Stimulated activated CD8-positive, alpha-beta memory T cell treated with anti-CD3 and anti-CD28 coated beads, Interleukin-2, amount 100 ng/mL, for 48 hours (primary cell): ENCODE measurements at places on chromosomes 13 and 19.

DNA sequence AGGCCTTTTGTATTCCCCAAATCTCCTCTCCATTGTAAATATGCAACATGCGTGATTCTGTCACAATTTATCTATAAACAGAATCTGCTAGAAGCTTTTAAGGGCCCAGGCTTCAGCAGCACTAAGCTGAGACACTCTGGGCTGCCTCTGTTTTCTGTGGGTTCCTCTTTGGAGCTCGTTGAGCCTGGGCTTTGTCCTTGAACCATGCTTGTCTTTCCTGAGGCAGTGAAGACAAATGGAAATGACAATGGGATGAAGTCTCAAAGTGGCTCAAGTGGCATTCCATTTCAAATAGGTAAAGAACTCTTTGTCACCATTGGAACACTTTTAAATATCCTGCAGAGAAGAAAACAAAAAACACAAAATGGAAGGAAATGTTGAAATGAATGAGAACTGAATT lies 40.3 kb downstream of the RASL11A start:
- no peak for DNase-seq

DNA sequence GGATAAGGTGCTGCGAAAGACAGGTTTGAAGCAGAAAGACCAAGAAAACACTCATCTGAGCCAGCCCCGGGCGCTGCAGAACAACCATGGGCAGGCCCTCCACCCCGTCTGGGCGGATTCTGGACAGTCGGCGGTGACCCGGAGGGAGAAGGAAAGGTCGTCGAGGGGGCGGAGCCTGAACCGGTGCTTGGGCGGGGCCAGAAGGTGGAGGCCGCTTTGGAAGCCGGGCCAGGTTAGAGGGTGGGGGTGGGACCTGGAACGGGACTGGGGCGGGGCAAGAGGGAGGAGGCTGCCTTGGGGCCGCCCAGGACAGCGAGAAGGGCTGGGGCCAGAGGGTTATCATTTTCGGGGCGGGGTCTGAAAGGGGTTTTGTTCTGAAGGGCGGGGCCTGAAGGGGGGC lies 5.0 kb upstream of the ZNF765 start:
- no peak for DNase-seq

- no peak for DNase-seq
These were observed 72.9 kb downstream of the ARHGEF7 start for GRCh38 chr13:111187960-111188541.

DNA sequence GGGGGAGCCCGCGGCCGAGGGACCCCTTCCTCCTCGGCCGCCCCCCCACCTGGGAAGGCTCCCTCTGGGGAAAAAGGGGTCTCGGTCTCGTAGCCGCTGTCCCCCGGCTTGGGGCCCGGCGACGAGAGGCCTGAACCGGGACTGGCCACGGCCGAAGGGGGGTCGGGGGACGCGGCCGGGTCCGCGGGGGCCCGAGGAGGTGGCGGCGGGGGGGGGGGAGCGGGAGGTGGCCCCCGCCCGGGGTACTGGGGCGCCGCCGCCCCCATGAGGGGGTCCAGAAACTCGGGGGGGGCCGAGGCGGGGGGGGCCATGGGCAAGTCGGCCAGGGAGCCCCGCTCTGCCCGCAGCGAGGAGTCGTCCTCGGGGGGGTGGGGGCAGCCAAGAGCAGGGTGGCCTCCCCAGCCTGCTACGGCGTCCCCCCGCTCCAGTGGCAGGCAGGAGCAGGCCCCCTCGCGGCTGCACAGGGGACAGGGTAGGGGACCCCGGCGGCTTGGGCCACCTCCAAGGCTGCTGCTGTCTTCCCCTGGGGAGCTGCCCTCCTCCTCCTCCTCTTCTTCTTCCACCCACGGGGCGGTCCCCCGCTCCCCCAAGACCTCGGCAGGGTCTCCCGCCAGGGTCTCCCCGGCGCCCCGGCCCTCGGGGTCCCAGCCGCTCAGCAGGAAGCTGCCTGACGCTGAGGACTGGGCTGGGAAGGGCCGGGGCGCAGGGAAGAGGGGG lies 12.9 kb downstream of the LMTK3 start:
- no peak for DNase-seq

DNA sequence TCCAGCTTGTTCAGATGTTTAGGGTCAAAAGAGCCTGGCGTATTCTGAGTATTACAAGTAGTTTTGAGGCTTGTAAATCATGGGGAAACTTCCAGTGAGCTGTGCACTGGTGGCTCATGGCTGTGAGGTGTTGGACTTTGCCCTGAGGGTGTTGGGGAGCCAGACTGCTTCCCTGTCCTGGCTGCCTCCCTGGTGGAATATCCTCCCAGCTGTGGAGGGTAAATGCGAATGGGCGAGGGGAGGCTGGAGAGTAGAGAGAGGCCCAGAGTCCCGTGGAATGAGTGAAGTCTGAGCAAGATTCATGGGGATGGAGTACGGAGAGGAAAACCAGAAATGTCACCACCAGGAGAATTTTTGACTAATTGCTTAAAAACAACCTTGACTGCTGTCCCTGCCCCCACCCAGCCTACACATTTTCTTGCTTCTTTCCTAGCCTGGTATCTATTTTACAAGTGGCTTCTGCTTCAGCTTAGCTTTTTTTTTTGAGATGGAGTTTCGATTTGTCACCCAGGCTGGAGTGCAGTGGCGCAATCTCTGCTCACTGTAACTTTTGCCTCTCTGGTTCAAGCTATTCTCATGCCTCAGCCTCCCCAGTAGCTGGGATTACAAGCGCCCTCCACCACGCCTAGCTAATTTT lies 3.7 kb downstream of the SNRPA start:
- peak; percentile 42 for DNase-seq

- DNase-seq = no peak
These were observed 11.6 kb upstream of the RASA3 start for GRCh38 chr13:114143806-114144605.

DNA sequence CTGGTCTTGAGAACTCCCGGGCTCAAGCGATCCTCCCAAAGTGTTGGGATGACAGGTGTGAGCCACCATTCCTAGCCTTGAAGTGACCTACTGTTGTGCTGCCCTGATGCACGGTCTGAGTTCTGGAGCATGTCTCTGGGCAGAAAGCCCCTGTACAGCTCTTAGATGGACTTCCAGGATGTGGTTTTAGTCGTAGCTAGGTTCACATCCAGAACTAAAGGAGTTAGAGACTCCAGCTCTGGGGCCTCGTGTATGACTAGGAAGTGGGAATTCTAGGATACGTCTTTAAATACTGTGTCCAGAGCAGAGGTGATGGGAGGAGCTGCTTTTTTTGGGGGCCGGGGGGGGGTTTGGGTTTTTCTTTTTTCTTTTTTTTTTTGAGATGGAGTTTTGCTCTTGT lies 12.2 kb downstream of the UPF1 start:
- no peak for DNase-seq

DNA sequence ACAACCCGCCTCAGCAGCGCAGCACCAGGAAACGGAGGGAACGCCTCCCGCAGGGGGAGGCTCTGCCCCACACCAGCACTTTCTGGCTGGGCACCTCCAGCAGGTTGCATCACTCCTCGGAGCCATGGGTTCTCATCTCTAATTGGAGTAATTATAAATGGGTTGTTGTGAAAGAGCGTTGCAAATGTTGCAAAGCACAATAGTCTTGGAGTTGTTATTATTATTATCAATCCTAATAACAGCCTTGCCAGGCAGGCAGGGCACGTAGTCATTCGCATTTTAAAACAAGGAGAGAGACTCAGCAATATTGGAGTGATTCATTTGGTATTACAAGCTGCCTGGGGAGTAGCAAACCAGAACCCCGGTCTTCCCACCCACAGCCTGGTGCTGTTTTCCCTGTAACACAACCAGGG lies 108.6 kb upstream of the GJB6 start:
- no peak for DNase-seq

DNA sequence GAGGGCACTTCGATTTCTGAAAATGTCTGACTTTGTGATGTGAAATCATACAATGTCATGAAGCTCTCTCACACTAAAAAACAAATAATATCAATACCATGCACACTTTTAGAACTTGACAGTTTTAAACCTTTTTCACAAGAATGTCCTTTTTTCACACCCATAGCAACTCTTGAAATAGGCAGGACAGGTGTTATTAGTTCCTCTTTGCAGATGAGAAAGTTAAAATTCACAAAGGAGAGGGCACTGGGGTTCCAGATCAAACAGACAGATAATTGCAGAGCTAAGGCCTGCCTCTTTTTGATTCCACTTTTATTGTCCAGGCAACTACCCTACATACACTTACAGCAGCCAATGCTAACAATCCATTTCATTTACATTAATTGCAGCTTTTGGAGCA lies 142.8 kb downstream of the KLF12 start:
- DNase-seq = no peak

GRCh38 chr19:31274251-31275067 lies 74.8 kb downstream of the TSHZ3 start:
- DNase-seq = no peak

GRCh38 chr19:4034048-4035017 lies 26.8 kb downstream of the PIAS4 start:
- no peak for DNase-seq

GRCh38 chr13:24407844-24408243 lies 98.5 kb downstream of the C1QTNF9 start:
- no peak for DNase-seq

DNA sequence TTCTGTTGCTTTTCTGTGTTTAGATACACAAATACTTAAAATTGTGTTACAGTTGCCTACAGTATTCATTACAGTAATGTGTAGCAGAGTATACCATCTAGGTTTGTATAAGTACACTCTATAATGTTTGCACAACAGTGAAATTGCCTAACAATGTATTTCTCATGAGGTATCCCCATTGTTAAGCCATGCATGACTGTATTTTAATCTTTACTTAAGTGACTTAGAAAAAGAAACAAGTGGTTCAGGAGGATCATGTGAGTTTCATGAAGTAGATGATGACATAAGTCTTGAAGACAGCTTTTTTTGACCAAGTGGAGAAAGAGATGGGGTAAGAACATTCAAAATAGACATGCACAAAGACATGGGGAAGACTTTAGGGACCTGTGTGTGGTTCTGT lies 8.4 kb upstream of the KCTD4 start:
- no peak for DNase-seq

- DNase-seq = peak; percentile 26
These were observed 13.8 kb upstream of the EHD2 start for GRCh38 chr19:47699360-47699917.

DNA sequence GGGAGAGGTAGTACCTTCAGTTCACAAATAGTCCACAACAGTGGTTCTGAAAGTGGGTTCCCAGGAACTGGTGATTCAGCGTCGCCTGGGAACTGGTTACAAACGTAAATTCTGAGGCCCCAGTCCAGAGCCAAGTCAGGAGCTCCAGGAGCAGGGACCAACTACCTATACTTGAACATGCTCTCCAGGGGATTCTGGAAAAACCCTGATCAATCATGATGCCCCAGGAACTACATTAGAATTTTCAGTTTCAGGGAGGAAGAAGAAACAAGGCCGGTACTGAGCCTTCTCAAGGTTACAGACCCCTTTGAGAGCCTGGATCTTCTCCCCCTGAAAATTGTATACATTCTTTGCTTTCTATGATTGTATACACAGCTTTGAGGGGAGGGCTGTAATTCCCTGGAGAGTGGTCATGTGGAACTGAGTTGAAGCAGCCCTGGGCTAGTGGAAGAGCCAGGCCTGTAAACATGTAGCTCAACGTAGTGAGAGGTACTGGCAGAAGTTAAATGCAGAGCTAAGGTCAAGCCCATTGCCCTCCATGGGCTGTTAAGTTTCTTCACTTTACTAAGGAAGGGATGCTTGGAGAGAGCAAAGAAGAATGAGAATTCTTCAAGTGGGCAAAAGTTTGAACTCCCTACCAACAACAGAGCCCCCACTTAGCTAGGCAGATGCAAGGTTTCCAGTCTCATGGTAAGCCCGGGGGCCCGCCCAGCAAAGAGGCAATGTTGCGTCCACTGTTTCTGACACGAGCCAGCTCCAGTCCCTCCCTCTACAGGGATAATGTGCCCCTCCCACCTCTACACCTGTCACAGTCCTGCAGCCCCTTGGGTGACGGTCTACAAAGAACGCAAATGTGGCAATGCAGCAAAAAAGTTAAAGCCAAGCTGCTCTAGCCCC lies 17.0 kb downstream of the DOCK9 start:
- no peak for DNase-seq

DNA sequence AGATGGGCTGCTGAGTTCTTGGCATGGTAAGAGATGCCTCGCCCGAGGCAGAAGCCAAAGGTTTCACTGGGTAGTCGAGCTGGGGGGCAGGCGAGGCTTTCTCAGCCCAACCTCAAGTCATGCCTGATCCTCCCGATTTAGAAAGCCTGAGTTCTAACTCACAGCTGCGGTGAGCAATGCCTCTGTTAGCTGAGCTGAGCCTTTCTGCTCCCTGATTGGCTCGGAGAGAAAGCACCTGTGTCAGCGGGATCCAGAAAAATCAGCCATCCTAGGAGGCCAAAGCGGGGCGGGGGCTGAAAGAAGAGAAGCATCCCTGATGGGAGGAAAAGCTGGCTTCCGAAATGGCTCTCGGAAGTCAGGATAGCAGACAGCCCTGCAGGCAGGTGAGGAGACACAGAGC lies 44.7 kb downstream of the CACNA1A start:
- no peak for DNase-seq

- no peak for DNase-seq
These were observed 580 bp upstream of the TEKTIP1 start for GRCh38 chr19:3538258-3538929.

- no peak for DNase-seq
These were observed 3.2 kb downstream of the MAP2K2 start for GRCh38 chr19:4120559-4121272.

GRCh38 chr19:38072776-38073750 lies 151.0 kb downstream of the DPF1 start:
- no peak for DNase-seq

- DNase-seq = no peak
These were observed 27.4 kb downstream of the LRCH1 start for GRCh38 chr13:46580362-46580839.

- no peak for DNase-seq
These were observed 13.3 kb downstream of the ARRDC2 start for GRCh38 chr19:18021121-18021755.

DNA sequence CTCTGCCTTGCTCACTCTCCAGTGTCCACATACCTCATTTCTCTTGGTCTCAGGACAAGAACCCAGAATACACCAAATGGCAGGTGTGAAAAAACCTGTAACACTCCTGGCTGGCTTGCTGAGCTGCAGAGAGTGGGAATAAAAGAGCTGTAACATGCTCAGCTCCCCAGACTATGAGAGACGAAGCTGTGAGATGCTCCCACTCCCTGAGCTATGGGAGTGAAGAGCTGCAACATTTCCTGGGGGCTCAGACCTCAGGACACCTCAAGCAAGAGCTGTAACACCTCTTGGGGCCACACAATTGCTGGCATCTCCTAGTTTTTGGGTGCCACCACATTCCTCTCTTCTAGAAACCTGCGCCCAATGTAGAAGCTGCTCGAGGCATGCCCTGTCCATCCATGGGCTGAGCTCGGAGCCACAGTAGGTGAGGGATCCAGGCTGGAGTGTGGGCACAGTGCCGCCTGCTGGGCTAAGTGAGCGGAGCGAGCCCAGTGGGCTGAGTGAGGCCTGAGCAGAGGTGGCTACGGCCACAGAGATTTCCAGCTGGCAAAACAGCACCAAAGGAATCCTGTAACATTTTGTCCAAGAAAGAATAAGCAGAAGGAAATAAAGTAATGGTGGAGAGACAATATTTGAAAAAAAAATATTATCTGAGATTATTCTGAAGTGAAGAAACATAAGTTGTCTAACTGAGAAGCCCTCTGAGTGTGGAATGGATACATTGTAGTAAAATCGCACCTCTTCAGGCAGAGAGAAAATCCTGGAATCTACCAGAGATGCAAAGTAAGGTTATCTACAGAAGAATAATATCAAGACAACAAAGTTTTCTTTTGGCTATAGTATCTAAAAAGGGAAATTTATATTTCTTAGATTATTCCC lies 186.2 kb upstream of the PCDH9 start:
- no peak for DNase-seq
